ENCODE measurements at places on chromosomes 4 and X.

DNA sequence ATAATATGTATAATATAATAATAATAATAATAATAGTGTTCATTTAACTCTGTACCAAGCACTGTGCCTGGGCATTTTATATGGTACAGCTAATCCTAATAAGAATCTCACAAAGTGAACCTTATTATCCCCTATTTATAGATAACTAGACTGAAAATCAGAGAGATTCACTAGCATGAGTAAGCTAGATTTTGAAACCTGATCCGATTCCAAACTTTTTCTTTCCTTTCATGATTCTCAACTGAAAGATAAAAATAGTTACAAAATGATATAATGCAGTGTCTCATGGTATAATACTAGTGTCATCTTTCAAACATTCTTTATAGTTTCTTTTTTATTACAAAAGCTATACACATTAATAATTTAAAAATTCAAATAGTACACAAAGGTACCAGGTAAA is 55.9 kb upstream of the RNF128 start:
- DNase-seq: no peak

DNA sequence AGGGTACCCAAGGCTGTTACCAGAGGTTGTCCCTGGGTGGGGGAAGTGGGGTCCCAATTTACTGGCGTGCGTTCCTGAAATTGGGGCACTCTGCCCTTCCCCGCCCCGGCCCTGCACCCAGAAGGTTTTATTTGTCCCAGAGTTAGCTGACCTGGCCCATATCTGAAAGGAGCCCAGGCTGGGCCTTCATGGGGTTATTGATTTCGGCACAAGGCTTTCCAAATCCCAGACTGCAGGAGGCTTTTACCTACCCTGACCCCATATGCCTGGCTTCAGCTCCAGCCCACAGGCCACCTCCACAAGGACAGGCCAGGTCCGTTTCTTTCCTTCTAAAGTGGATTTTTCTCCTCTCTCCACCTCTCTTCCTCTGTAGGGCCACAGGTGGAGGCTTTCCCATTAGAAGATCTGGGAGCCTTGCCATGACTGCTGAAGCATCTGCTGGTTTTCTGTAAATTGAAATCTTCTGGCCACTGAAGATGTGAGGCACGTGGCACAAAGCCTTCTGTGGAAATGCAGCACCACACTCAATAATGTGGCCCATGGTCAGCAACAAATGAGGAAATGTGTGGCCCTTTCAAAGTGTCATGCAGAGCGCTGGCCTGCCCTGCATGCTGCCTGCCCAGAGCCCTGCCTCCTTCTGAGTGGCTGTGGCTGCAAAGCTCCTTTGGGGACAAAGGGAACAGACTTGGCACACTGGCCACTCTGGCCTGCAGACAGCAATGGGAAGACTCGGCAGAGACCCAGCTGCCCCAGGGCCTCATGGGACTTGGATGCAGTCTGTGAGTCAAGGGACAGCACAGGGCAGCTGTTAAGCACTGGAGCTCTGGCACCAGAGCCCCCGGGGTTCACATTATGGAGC is 43.1 kb upstream of the MTM1 start:
- DNase-seq: no peak

DNA sequence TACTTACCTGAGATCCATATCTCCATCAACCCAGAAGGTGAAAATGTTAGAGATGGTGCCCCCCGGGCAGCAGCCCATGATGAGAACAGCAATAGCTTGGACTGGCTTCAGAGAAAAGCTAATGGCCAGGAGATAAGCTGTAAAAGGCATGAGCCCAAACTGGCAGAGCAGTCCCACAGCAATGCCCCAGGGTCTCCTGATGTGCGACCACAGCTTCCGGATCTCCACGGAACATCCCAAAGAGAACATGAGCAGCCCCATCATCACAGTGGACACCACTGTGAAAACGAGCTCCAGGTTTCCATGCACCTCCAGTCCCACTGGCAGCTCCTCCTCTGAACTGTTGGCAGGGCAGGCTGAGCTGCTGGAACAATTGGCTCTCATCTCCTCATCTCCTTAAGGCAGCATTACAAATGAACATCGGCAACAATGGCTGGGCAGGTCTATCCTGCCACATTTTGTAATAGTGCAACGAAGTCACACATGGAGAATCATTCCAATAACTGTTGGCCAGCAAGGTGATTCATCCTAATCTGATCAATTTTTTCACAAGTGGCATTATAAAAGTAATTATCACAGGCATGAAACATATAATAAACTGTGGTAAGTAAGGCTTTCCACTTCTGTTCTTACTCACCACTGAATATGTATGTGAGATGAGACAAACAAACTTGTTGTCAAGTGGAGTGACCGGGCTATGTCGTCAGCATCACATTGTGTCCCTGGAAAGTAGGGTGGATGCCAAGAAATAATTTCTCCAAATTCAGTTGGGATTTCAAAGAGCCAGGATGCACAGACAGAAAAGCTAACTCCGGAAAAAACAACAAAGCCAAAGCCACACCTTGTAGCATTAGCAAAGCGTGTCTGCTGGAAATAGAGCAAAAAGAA is at the start of gene SLC10A6:
Gene SLC10A6 (minus strand): TSS at position 653 of the 888 bp plus-strand sequence. CDS start 269 bp downstream, at position 384.
- DNase-seq: no peak

DNA sequence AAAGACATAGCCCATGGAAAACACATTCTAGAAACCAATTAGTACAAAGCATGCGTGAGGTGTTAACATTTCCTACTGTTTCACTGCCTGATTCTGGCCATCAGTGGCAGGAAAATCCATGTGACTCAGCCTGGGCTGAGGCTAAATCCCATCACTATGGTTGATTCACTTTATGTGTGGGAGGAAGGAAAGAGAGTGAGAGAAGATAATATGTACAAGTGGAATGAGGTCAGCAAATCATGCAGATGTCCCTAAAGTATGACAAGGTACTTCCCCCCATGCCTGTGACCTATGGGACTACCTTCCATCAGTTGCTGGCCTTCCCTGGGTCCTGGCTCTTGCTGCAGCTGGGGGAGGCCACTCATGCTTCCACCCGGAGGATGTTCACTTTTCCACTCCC is 64.2 kb upstream of the MAP3K15 start:
- DNase-seq: no peak

DNA sequence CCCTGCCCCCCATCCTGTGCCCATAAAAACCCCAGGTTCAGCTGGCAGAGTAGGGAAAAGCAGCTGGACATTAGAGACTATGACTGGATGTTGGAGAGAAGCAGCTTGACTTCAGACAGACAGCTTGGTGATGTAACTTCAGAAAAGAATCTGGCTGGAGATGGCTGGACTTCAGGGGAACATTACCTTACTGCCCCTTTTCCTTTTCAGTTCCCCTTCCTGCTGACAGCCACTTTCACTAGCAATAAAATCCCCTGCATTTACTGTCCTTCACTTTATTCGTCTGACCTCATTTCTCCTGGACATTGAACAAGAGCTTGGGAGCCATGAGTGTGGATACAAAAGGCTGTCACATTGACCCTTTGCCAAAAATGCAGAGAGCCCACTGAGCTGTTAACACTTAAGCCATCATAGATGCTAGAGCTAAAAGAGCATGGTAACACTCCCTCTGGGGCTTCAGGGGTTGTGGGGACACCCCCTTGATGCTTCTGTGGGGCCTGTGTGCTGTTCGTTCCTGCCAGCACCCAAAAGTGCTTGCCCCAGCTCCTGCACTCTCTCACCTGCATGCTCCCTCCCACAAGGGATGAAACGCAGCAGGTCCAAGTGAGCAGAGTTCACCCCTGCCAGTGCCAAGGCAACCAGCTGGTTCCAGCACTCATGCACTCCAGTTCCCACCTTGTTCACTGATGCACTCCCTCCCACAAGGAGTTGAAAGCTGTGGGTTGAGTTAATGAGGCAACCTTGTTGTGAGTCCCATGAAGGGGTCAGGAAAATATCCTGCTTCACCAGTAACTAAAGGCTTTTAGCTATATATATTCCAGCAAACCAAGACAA is 263.8 kb upstream of the NDST3 start:
- DNase-seq: no peak

DNA sequence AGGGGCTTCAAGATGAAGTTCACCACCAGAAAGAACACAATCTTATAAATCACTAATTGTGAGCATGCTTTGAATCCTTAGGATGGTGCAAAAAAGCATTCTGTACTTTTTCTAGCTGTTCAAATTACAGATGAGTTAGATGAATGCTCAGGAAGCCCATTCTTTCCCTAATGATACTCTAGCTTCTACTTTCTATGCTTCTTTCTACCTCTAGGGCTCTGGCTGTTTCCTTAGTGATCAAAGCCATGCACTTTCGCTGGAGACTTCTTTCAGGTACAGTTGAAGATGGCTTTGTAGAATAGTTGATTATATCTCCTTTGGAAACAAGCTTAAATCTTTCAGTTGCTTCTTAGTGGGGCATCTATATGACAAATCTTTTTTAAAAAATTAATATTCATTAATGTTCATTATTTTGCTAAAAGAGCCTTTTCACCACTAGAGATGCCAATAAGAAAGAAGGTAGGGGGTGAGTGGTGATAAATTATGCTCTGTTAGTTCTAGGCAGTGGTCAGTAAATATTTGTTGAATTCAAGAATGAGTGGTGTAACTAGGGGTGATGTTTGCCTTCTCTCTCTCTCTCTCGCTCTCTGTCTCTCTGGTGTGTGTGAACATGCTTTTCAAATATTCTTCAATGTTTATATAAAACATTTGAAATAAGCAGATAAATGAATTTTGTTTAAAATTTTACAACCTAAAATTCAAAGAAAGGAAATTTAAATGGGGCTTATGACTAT is 169.4 kb downstream of the GLUD2 start:
- no peak for DNase-seq

DNA sequence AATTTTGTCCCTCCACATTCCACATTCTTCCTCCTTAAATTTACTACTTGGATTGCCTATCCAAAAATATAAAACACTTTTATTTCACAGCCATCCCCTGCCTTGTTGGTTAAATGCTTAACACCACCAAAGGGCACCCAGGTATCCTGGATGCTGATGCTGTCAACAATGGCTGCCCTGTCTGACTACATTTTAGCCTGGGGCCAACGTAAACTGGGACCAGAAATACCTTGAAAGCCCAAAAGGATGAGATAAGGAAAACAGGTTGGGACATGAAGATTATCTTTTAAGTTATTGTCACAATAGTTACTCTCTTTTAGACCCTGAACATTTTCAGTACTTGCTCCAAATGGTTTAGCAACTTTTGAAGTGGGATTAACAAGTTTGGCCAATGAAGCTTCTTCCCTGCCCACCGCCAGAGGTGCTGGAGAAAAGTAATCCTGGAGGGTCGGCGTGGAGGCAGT is 775 bp upstream of the YIPF6 start:
- DNase-seq: no peak

DNA sequence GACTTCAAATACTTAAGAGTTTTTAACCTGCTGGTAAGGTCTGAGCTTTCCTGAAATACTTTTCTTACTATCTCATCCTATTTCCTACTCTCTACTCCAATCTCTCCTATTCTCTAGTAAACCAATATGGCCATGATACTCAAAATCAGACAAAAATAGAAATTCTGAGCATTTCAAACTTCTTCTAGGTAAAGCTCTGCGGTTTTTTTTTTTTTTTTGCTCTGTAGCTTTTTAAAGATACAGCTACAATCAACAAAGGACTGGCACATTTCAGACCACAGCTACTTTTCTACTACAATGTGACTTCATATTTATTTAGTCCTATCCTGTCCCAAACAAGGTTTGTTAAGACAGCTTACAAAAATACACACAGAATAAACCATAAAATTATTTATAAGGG is 31.1 kb downstream of the MAML3 start:
- no peak for DNase-seq

GRCh38 chr4:13476915-13477314 is 7.2 kb downstream of the RAB28 start:
- no peak for DNase-seq

DNA sequence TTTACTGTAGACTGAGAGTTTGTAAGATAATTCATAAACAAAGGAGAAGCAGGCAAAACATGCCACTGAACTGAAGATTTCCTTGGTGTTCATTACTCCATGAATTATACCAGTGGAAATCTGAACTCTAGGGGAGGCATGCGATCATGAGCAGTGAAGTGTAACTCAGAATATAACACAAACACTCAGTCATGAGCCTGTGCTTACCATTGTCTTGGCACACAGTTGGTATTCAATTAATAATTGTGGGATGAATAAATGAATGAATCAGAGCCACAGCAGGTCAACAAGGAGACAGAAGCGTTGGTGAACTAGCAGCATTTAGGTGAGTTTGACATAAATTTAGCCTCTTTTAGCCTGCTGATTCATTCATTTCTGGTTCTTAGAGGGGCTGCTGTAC is 263.5 kb upstream of the DKK2 start:
- no peak for DNase-seq

GRCh38 chr4:65918212-65918611 is 247.9 kb upstream of the EPHA5 start:
- DNase-seq: no peak

GRCh38 chr4:87851332-87851731 is 18.6 kb downstream of the MEPE start:
- no peak for DNase-seq

DNA sequence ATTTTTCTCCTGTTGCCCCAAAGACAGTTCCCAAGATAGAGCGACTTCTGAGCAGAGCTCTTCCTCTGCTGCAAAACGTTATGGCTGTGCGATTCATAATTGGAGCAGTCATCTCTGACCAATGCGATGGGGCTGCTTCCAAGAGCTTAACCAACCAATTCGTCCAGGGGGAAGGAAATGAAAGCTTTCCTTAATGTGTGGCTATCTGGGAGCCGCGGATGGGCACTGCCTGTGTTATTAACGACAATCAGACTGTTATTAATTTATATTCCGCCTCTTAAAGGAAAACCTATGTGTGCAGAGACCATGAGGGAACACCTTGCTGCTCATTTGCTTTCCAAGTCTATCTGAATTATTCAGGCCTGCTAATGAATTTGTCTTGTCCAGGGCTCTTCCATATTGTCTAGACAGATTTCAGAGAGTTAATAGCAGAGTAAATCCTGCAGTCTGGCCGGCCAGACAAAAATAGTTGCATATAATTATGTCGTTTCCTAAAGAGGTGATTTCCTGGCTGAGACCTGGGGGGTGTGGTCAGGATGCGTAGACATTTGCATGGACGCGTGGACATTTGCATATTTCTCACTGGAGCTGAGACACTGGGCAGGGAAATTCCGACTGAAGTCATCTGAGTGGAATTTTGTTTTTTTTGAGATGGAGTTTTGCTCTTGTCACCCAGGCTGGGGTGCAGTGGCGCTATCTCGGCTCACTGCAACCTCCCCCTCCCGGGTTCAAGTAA is 135.4 kb downstream of the HMX1 start:
- DNase-seq: no peak

DNA sequence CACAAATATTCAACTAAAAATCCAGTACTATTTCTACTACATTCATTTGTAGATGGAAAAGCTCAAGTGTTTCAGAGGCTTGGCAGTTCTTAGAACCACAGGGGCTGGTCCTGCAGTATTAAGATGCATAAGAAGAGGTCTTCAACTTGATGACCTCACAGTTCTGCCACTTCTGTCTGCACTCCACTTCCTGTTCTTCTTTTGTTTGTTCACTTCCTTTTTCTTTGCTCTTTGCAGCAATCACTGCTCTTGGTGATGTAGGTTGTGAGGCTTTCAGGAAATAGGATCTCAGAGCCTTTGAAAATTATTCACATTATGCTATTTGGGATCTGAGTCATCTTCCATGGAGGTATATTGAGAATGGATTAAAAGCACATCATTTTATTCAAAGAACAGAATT is 602.0 kb upstream of the CPEB2 start:
- DNase-seq: no peak

All from SHP77 treated with DMSO at 0.1 percent for 48 hours (cell line).